Upper lobe of right lung (tissue), 1 donor: ENCODE measurements at places on chromosomes 2 and 18. TPM values are rescaled to one million over a fixed set of nuclear protein-coding genes. Genes with fewer than 3 reads are reported as not detected.

Gene IDH1
- 116 TPM for total RNA-seq

Gene PAX8
- 1.6 TPM for total RNA-seq

Gene C2orf80
- not detected for total RNA-seq

Gene TANC1
- total RNA-seq = 60.4 TPM

Gene BBS5
- total RNA-seq = 6.0 TPM

Gene SFTPB
- total RNA-seq = 14,872 TPM

Gene CDH2
- total RNA-seq = 1.8 TPM

- DNase-seq = no peak
These were observed 75.3 kb upstream of the ZC3H15 start for GRCh38 chr2:186410802-186411201.

- DNase-seq = no peak
These were observed 52.4 kb upstream of the PPM1B start for GRCh38 chr2:44116319-44116718.

DNA sequence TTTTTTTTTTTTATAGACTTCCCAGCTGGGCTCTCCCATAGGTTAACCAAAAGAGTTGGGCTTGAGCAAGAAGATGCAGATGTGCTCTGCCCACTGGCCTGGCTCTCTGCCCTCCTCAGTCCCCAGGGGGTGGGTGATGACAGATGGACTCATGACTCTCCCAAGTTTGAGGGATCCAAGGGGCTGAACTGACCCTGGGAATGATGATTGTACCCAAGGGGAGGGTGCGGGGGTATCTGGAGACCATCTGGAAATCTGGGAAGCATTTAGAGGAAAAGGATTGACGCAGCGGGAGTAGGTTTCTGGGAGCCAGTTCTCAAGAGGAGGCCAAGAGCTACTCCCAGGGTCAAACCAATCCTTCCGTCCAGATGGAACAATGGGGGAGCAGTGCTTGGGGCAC lies 330.8 kb downstream of the CYP26B1 start:
- no peak for DNase-seq

- DNase-seq = no peak
These were observed 95.8 kb downstream of the SPP2 start for GRCh38 chr2:234146087-234146826.

DNA sequence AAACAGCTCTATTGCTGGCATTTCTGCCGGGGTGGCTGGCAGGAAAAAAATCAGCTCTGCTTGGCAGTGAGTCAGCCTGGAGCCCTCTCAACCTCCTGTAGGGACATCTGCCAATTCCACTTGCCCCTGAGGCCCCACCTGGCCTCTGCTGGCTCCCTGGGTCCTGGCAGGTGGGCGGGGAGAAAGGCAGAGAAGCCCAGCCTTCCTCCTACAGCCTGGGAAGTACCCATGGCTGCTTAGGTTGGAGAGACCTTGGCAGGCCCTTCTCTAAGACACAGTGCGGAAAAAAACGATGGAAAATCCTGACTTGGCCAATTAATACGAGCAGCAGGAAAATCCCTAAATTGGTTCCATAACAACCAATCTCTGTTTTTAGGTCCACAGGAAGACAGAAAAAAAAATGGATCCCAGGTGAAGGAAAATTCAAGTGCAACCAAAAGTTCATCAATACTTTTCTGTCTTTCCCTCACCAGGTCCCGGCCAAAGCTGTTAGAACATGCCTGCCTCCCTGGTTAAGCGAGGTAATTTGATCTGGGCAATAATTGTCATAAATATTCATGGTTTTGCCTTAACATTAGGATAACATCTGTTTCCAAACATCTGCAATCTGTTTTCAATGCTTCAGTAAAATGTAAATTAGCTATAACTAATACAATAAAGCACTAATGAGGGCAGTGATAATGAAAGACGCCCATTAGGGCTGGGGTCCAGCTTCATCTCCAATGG lies 245.9 kb downstream of the TFCP2L1 start:
- peak; percentile 81 for DNase-seq

GRCh38 chr2:222992137-222992536 lies 59.9 kb upstream of the KCNE4 start:
- no peak for DNase-seq

GRCh38 chr2:33488715-33489540 lies 12.5 kb downstream of the RASGRP3 start:
- DNase-seq = no peak

DNA sequence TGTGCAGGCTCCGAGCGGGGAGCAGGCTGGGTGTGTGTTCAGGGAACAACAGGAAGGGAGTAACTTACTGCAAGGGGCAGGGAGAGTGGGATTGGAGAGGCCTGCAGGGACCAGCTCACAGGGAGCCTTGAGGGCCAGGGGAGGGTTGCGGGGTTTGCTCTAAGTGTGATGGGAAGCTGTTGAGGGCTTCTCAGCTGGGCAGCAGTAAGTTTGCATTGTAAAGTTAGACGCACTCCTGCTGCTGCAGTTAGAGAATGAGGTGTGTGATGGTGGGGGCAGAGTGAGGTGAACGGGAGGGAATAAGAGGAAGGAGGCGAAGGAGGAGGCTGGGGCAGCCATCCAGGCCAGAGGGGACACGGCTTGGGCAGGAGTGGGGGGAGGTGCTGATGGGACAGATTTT lies 53.4 kb downstream of the BOLA3 start:
- no peak for DNase-seq
